ENCODE measurements at places on chromosomes 16 and 17.
A peak's percentile ranks its signal among the peaks of the same experiment; 100 is the strongest.

DNA sequence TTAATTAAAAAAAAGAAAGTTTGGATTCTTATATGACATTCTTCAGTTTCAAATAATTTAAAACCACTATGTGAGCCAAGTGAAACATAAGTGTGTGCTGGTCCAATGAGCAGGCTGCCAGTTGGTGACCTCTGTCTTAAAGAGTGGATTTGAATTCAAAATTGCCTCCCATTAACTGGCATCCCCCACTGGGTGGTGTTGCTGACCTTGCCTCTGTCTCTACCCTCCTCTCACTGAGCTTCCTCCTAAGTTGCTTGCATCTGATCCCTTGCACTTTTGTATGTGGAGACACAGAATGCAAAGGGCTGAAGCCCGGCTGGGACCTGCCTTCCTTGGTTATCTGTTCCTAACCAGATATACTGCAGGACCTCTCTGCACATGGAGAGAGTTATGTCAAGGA lies 160.6 kb downstream of the CYLD start:
- DNase-seq = no peak

DNA sequence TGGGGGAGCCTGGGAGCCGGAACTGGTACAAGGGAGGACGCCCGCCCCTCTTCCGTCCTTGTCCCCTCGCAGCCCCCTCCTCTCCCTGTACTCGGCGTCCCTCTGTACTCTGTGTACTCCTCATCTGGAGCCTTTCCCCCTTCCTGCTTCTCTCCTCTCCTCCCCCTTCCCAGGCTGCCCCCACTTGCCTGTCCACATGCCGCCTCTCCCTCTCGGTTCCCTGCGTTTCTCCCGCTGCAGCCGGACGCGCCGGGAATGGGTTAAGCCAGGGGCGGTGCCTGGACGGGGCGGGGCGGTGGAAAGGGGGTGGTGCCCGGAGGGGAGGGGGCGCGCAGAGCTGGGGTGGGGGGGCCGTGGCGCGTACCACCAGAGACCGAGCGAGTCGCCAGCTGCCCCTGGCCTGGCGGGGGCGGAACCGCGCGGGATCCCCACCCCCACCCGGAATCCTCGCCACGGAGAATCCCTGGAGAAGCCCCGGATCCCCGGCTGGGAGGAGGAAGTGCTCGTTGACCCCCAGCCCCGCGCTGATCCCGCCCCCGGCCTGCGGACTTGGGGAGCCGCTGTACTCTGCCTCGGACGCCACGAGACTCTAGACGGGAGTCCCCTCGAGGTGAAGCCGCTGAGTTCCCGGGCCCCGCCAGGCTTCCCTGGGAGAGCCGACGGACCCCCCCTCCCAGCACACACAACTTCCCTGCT lies 22.6 kb downstream of the GJD3 start:
- DNase-seq = no peak

- no peak for DNase-seq
These were observed 205.4 kb downstream of the ANKFN1 start for GRCh38 chr17:56358651-56359050.

DNA sequence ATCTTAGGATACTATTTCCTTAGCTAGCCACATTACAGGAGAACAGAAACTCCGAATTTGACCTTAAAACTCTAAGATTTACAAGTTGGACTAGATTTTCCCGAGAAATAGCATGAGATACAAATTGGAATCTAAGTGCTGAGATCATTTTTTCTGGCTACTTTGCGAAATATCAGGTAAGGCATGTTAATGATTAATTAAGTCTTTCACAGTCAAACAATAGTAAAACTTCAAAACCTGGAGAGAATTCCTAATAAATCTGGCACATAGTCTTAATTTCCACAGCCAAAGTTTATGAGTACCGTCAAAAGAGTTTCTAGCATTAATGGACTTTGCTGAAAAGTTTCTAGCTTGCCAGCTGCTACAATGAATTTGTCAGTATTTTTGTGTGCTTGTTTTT lies 379.5 kb upstream of the TOM1L1 start:
- DNase-seq = no peak

GRCh38 chr16:86300746-86301481 lies 209.4 kb upstream of the FOXF1 start:
- DNase-seq = no peak

DNA sequence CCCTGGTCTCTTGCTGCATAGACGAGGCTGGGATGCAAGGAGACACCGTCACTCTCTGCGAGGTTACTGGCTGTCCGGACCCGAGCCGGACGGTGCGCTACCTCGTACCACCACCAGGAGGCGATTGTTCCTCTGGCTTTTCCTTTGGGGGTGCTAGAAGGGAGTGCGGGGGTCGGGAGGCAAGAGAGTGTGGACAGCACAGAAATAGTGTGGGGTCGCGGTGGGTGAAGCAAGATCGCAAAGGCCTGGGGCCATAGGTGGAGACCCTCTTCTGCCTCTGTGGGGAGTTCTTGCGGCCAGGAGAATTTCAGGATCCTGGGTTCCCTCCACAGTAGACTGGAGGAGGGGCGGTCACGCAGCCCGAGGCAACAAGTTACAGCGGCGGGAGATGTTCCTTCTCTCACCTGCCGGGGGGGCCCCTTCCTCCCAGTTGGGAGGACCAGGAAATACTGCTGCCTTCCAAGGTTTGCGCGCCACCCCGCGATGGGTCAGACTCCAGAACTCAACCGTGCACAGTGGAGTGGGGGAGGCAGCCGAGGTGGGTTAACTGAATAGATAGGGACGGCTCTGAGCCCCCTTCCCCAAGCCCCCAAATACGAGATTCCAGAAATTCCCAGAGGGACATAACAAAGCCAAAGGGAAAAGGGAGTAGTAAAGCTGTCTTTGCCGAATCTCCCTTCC lies 6.9 kb downstream of the PHOSPHO1 start:
- DNase-seq = peak; percentile 68

DNA sequence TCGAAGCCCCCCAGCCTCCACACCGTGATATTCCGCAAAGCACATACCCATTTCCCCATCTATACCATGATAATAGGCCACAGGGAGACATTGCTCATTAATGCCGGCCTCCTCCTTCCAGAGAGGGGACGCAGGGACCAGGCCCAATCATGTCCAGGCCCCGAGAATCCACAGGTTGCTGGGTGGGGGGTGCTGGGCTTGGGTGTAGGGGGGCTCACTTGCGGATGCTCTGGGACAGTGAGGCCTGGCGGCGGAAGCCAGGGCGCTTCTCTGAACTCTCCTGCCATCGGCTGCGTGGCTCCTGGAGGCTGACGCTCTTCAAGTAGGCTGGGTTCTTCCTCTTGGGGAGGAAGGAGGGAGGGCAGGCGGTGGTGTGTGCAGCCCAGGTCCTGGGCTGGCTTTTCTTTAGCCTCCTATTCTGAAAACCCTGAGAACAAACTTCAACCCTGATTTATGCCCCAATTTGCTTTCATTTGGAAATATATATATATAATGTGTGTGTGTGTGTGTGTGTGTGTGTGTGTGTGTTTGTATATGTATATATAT lies 12.2 kb downstream of the AANAT start:
- no peak for DNase-seq

GRCh38 chr17:32289471-32290070 lies 23.9 kb downstream of the RHBDL3 start:
- DNase-seq = no peak

DNA sequence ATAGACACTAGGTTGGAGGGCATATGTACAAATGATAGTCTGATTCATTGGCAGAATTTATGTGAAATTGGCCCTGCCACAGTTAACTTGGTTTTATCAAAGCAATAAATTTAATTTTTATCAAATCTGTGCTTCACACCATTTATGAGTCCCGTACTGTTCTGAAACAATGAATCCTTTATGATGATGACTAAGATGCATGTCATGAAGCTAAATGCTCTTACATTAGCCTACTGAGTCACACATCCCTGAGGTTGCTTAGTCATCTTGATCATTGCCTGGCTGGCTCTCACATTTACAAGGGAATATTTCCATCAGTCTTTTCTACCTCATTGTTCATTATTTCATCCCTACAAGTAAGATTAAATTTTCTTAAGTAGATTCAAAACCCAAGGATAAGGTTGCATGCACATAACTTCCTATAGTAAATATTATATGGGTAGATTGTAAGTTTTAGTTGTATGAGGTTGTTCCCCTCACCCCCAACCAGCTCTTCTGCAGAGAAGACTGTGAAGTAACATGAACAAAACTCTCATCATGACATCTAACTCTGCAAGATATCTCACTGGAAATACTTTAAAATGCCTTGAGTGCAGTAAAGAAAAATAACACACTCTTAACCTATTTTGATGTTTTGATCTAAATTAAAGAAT lies 170.7 kb downstream of the CYB561 start:
- peak; percentile 59 for DNase-seq

DNA sequence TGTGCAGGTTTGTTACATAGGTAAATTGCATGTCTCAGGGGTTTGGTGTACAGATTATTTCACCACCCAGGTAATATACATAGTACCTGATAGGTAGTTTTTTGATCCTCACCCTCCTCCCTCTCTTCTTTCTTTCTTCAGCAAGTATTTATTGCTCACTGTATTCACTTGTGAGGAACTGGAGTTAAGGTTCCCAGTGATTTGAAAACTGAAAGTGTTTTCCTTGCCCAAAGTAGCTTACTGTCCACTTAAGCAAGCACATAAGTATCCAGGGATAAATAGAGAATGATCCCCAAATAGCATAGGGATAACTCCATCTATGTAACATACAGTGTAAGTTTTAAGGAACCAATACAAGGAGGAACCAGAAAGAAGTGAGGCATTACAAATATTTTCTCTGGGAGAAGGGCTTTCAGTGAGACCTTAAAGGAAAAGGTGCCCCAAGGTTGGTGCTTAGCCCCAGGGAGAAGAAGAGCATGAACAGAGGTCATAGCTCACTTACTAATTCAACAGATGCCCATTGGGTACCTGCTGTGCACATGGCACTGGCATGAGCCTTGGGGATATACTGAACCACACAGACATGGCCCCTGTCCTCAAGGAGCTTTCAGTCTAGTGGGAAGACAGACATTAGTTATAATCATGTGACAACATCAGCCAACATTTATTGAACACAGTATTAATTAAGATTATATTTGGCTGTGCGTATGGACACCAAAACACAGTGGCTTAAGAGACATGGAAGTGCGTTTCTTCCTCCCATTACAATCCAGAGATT lies 17.0 kb downstream of the MYL4 start:
- DNase-seq = no peak

DNA sequence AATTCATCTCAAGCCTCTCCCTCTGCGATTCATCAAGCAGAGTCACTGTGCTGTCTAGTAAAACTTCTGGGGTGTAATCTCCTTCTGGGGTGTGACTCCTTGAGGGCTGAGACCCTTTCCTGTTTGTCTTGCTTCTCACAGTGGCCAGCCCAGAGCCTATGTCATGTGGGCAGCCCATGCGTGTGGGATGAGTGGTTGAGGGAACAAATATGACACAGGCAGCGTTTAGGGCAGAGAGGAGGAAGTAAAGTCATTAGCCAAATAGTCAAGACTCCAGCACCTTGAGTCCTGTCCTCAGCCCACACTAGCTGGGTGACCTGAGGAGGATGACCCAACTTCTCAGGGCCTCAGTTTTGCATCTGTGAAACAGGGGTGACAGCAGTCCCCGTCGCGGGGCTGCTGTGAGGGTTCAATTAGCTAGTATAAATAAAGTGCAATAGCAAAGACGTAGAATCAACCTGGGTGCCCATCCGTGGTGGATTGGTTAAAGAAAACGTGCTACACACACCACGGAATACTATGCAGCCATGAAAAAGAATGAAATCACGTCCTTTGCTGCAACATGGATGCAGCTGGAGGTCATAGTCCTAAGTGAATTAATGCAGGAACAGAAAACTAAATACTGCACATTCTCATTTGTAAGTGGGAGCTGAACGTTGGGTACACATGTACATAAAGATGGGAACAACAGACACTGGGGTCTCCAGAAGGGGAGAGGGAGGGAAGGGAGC lies 4.5 kb upstream of the ITGAX start:
- DNase-seq = no peak

GRCh38 chr16:4723071-4723767 lies 10.9 kb downstream of the ANKS3 start:
- no peak for DNase-seq

DNA sequence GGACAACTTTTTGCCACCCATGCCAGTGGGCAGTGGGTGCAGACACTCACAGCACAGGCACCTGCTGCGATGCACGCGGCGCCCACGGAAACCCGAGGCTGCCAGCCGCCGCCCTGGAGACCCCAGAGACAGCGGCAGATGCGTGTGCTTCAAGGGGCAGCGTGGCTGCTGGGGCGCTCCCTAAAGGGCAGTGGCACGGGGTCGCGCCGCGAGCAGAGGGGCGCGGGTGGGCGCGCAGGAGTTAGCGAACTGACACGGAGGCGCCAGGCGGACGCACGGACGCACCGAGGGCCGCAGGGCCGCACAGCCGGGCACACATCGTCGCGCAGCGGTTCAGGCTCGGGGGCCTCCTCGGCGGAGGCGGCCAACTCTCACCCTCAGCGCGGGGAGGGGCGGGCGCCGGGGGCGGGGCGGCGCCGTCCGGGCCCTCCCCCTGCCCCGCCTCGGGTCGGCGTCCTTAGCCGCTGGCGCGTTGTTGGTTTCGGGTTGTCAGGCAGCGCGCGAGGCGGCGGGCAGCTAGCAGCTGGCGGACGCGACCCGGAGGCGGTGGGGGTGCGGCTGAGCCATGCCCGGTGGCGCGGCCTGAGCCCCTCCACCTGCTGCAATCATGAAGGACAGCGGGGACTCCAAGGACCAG lies at the start of gene KIF19:
Gene KIF19, plus strand, starts transcription at position 484 of the 637 bp plus-strand sequence. Its CDS starts 124 bp downstream, at position 608.
- DNase-seq = peak; percentile 58

DNA sequence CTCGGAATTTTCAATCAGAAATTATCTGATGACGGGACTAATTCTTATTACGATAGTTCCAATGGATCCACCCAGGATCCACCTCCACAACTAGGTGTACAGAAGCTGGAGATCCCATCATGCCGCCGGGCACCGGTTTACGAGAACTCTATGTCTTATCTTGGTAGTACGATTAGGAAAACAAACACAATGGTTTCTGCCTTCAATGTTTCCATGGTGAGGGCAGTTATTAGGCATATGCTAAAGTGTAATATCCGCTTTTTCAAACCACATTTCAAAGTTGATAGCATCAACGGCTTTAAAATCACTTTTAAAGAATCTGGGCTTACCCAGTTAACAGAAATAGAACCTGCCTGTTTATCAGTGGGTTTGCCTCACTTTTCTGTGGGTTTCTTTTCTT lies 705.7 kb downstream of the MAF start:
- peak; percentile 43 for DNase-seq

GRCh38 chr17:65523853-65524664 lies 37.4 kb downstream of the AXIN2 start:
- DNase-seq = no peak

- no peak for DNase-seq
These were observed 62.6 kb upstream of the ENDOV start for GRCh38 chr17:80352216-80352895.

GRCh38 chr17:70423562-70423961 lies 254.2 kb downstream of the KCNJ2 start:
- DNase-seq = no peak

- no peak for DNase-seq
These were observed 368.0 kb downstream of the SHISA9 start for GRCh38 chr16:13269359-13269758.

- no peak for DNase-seq
These were observed 17.6 kb downstream of the RPH3AL start for GRCh38 chr17:334974-335481.

DNA sequence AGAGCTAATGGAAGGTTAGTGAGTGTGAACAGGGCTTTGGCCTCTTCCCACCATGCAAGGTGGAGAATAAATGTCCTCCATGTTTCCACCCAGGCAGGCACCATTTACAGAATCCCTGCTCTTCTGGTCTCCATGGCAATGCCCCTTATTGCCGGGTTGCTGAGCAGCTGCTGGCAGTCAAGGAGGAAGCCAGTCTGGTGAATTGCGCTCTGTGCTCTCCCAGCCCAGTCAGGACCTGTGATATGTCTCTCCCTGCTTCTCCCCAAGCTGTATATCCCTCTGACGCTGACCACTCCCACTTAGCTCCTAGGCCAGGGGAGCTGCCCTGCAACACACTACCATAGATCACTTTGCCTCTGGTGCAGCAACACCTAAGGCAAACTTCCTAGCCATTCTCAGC lies 402.1 kb upstream of the ERCC4 start:
- no peak for DNase-seq

All from activated CD4-positive, alpha-beta T cell treated with anti-CD3 and anti-CD28 coated beads, Interleukin-2, Interleukin-4, amounts not matched to agents 100 ng/mL and 50 ng/mL, durations not matched to agents 16 hours and 8 hours (primary cell).